ENCODE measurements at places on chromosomes 6 and 20. TPM values are rescaled to one million over a fixed set of nuclear protein-coding genes. Genes with fewer than 3 reads are reported as not detected.

DNA sequence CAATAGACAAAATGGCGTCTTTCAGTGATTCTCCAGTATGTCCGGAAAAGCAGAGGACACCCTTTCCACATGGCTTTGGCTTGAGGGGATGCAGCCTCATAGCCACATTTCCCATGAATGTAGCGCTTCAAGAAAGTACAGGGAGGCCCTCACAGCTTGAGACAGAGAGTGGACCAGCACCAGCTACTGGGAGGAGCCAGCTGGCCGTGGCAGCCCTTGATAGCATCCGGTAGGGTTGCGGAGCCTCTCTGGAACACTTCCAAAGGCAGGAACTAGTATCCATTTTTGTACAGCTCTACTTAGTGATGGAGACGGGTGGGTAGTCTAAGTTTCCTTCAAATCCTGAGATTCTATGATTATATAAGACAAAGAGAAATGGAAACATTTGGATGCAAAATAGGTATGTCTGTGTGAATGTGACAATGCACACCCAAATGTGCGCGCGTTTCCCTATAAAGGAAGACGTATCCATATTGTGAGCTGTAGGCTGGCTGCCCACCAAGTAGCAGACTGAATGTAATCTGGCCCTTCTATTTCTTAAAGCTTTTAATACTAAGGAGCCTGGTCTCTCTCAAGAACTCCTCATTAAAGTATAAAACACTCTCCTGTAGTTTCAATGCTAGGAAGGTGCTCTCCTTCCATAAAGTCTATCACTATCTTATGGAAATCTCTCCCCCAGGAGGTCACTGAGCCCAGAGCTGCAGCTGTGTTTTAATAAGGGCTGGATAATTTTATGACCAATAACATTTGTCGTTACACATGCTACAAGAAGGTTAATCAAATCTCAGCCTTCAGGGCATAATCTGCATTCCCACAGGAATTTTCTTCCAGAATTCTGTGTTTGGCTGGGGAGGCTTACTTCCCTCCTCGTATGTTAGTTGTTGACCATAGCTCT, 74.0 kb downstream of the SOBP start:
- no peak overlapping the region for H3K4me3 ChIP-seq
- H3K27ac ChIP-seq, result no peak overlapping the region
- no peaks in the 10 kb centered on the region for H3K36me3 ChIP-seq
- H3K4me1 ChIP-seq, result peaks cover 12% of the 10 kb centered on the region
- no peaks in the 10 kb centered on the region for H3K27me3 ChIP-seq
- peak; percentile 30 for DNase-seq

The MOXD1 gene
- polyA plus RNA-seq, result 2.1 TPM

DNA sequence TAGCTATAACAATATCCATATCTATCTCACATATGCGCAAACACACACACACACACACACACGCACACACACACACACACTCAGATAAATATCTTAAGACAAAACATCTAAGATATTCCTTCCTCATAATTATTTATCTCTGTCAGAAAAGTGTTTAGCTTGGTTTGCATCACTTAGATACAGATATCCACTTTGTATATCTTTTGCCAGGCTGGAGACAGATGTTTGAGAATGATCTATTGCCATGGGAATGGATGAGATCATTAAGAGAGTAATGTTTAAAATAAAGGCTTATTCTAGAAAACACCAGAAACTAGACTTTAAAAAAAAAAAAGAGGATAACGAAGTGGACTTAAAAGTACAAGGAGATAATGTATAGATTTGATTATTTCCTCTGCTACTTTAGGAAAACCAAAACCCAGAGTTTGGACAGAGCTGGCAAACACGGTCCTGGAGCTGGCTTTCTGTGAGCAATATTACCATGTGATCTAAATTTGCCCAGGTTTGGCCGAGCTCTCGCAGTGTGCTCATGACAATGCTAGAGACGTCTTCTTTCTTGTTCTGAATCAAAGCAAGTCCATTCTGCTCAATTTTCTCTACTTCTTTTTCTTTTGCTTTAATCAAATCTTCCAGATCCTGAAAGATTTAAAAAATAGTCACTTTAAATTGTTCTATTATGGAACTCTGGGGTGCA, 411.8 kb downstream of the SYNE1 start:
- H3K4me3 ChIP-seq, result no peak overlapping the region
- DNase-seq, result peak; percentile 36
- no peaks in the 10 kb centered on the region for H3K27me3 ChIP-seq
- H3K27ac ChIP-seq, result no peak overlapping the region
- H3K36me3 ChIP-seq, result peaks cover 75% of the 10 kb centered on the region

- DNase-seq, result no peak
- peaks cover 54% of the 10 kb centered on the region for H3K36me3 ChIP-seq
- no peaks in the 10 kb centered on the region for H3K4me1 ChIP-seq
- no peak overlapping the region for H3K27ac ChIP-seq
- H3K4me3 ChIP-seq, result no peak overlapping the region
Measured at GRCh38 chr20:6115221-6115895, 7.5 kb downstream of the FERMT1 start.

GRCh38 chr20:61024390-61024789, 227.7 kb upstream of the CDH4 start:
- no peak overlapping the region for H3K4me3 ChIP-seq
- H3K27ac ChIP-seq, result no peak overlapping the region
- no peaks in the 10 kb centered on the region for H3K36me3 ChIP-seq
- no peaks in the 10 kb centered on the region for H3K27me3 ChIP-seq

The ETV7 gene
- polyA plus RNA-seq, result 7.1 TPM

The DDR1 gene
- polyA plus RNA-seq, result 88.7 TPM

The COL21A1 gene
- 1.8 TPM for polyA plus RNA-seq

DNA sequence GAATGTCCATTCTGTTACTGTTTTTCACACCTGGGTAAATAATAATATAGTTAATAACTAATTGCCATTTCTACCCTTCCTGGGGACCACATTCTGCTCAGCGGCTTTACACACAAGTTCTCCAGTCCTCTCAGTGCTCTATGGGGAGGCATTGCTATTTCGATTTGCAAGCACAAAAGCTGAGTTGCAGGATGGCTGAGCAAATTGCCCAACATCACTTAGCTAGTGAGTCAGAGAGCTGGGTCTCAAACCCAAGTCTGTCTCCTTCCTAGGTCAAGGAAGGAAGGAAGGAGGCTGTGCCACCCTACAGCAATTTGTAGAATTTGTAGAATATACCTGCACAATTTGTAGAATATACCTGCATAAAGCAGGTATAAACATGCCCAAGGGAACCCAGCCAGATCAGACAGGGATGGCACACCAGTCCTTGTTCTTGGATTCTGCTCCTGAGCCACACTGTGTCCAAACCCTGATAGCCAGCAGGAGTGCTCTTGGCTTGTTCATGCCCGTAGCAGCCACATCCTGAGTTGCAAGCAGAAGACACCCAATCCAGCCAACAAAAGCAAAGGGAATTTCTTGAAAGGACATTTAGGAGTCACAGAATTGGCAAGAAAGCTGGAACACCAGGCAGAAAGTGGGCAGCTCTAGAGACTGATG, 56.9 kb downstream of the LY86 start:
- H3K36me3 ChIP-seq, result no peaks in the 10 kb centered on the region
- no peaks in the 10 kb centered on the region for H3K4me1 ChIP-seq
- no peak overlapping the region for H3K4me3 ChIP-seq
- DNase-seq, result no peak

DNA sequence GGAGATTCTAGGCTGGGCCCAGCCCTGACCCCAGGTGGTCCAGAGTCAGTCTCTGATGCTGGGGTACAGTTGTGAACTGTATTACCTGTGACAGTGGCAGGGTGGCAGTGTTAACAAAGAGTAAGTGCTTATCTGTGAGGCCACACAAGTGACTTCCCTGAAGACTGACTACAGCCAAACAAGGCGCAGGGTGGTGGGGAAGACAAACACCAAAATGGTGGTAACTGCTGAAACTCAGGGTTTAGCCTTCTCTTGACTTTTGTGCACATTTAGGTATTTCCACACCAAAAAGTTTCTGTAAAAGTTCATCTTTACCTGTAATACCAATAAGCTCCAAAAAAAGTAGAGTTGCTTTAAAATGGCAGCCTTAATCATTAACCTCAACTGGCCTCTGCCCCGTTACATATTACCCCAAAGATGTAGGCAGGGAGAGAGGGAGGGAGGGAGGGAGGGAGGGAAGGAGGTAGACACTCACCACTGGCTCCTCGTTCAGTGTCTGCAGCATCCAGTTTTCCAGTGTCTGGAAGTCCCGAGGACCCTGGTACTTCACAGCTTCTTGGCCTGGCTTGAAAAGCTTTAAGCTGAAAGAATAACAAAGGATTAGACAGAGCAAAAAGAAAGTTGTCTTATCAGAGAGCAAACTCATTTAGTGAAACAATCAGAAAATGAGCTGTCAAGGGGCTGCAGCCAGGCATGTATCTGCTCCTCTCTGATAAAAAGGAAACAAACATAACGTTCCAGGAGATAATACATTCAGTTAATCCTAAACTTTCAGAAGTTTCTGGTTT, 11.3 kb downstream of the TXNDC5 start:
- no peak for DNase-seq
- no peaks in the 10 kb centered on the region for H3K4me1 ChIP-seq
- H3K27ac ChIP-seq, result no peak overlapping the region
- H3K4me3 ChIP-seq, result no peak overlapping the region

DNA sequence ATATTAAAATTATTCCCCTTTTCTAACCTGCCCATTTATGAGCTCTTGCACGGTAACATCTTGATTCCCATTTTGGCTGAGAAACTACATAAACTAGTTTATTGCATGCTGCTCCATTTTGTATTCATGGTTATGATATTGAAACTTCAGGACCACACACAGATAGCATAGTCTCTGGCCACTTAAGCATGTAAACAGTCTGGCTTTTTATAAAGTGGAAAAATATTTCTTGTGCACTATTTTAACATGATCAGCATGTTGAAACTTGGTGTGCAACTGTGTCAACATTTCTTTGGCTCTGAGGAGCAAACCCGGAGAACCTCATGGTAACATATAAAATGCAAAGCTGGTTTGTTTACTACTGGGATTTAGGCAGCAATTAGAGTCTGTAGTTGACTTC, 70.7 kb downstream of the SLX4IP start:
- H3K4me1 ChIP-seq, result peaks cover 67% of the 10 kb centered on the region
- no peak overlapping the region for H3K27ac ChIP-seq
- no peaks in the 10 kb centered on the region for H3K36me3 ChIP-seq
- no peaks in the 10 kb centered on the region for H3K27me3 ChIP-seq
- DNase-seq, result peak; percentile 43

DNA sequence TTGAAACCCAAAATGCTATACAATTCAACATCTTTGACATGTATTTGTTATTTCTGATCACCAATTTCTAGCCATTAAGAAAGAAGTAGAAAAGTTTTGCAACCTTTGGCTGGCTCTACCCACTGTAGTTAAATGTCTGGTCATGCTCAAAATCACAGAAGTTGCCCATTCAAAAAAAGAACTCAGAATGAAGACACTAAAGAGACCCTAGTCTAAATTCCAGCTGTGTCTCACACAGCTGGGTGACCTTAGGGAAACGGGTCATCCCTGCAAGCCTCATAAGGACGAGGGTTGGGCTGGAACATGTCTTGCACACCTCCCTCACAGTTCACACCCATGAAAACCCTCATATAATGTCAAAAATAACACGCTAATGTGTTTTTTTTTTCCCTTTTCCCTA, 10.3 kb downstream of the FOXQ1 start:
- H3K27me3 ChIP-seq, result no peaks in the 10 kb centered on the region
- no peak for DNase-seq
- H3K36me3 ChIP-seq, result no peaks in the 10 kb centered on the region
- peaks cover 46% of the 10 kb centered on the region for H3K4me1 ChIP-seq
- no peak overlapping the region for H3K4me3 ChIP-seq

DNA sequence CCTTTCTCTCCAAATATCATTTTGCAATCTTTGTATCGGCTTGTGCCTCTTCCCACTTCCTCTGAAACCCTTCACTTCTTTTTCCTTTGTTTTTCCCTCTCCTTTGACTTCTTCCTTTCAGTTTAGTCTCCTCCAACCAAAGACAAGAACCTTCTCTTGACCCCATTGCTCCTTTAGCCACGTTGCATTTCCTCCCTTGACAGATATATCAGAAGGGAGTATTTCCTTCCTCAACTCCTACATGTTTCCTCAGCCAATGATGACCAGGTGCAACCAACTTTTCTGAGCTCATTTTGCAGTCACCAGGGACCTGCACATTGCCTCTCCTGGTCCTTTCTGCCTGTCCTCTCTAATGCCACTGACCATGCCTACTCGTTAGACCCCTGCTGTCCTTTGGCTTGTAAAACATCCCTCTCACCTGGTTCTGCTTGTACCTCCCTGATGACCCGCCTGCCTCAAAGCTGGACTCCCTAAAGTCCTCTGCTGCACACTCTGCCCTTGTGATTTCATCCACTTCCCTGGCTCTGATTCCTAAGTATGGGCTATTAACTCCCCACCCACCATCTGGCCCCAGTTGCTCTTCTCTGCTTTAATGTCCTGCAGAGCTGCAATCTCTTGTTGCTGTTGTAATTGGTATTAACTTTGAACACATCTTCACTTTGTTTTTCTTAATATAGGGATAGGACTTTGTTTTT, 27.4 kb downstream of the SLC22A16 start:
- no peaks in the 10 kb centered on the region for H3K36me3 ChIP-seq
- no peak overlapping the region for H3K4me3 ChIP-seq
- H3K27ac ChIP-seq, result no peak overlapping the region
- no peak for DNase-seq
- H3K4me1 ChIP-seq, result no peaks in the 10 kb centered on the region

The CCN5 gene
- 2.5 TPM for polyA plus RNA-seq

DNA sequence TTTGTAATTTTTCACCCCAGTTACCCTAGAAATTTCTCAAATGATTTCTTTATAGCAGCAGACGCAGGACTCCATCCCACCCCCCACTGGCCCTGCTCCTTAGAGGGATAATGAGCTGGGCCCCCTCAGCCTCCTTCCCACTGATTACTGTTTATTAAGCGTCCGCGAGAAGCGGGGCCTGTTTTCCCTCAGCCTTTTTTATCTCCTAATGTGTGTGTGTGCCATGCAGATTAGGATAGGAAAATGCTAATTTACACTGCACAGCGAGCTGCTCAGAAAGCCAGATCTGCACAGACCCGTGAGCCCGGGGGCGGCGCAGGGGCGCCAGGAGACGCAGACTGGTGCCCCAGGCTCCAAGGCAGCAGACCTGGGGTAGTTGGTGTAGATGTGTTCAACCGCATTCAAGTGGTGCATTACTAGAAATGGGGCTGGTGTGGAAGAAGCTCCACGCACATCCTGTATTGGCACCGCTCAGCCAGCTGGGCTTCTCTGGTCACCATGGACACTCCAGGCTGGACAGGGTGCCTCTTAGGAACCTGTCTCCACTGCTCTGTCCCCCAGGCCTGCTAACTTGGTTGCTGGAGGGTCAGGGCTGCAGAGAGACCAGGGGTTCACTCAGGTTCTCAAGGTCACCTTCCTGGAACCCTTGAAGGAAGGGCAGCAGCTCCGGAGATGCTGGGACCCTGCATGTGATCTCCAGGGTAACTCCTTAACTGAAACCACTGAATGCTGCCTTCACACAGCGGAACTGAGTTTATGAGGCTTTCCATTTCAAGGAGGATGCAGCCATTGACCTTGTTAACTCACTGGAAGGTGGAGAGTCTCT, 256.3 kb downstream of the ERMARD start:
- H3K4me3 ChIP-seq, result no peak overlapping the region
- H3K4me1 ChIP-seq, result peaks cover 4% of the 10 kb centered on the region
- H3K27me3 ChIP-seq, result no peaks in the 10 kb centered on the region
- peak; percentile 48 for DNase-seq
- H3K27ac ChIP-seq, result no peak overlapping the region
- no peaks in the 10 kb centered on the region for H3K36me3 ChIP-seq

GRCh38 chr6:134420614-134421181, 102.8 kb upstream of the SGK1 start:
- no peaks in the 10 kb centered on the region for H3K27me3 ChIP-seq
- peaks cover 13% of the 10 kb centered on the region for H3K4me1 ChIP-seq
- no peaks in the 10 kb centered on the region for H3K36me3 ChIP-seq
- H3K4me3 ChIP-seq, result no peak overlapping the region
